Psoas muscle (tissue), 8 donors: ENCODE measurements at places on chromosomes 11 and 22. TPM values are rescaled to one million over a fixed set of nuclear protein-coding genes. Genes with fewer than 3 reads are reported as not detected.

- DNase-seq = peak; percentile 69
Observed at GRCh38 chr22:26428515-26429457, at the start of gene ASPHD2. TSS of gene ASPHD2 (plus strand) at chr22:26429260. CDS start at chr22:26433616, 4,356 bp downstream.

- no peak for DNase-seq
Observed at GRCh38 chr22:22144858-22145257, 99.7 kb upstream of the VPREB1 start.

DNA sequence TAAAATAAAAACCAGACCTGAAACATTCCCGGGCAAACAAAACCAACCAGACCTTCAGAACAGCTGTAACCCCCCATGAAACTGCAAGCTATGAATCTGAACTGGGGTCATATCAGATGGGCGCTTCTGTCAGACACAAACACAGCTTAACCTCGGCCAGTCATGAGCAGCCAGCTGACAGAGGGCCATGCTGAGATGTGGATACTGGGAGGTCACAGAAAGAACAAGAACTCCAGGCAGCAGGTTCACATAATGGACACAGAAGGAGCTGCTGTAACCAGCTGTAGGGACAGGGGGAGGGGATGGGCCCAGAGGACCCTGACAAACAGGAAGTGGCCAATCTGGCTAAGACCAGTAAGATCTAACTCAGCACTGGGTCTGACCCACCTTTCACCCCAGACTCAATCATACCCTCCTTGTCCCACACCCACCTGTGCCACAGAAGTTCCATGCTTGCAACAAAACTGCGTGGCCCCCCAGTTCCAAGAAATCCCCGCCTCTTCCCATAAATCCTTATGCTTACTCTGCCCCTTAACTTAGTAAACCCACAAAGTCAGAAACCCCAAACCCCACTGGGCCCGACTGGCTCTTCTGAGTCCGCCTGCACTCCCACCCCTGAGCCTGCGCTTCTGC, 4.0 kb downstream of the APOL4 start:
- no peak for DNase-seq

Gene CHST1
- 1.6 TPM for polyA plus RNA-seq

DNA sequence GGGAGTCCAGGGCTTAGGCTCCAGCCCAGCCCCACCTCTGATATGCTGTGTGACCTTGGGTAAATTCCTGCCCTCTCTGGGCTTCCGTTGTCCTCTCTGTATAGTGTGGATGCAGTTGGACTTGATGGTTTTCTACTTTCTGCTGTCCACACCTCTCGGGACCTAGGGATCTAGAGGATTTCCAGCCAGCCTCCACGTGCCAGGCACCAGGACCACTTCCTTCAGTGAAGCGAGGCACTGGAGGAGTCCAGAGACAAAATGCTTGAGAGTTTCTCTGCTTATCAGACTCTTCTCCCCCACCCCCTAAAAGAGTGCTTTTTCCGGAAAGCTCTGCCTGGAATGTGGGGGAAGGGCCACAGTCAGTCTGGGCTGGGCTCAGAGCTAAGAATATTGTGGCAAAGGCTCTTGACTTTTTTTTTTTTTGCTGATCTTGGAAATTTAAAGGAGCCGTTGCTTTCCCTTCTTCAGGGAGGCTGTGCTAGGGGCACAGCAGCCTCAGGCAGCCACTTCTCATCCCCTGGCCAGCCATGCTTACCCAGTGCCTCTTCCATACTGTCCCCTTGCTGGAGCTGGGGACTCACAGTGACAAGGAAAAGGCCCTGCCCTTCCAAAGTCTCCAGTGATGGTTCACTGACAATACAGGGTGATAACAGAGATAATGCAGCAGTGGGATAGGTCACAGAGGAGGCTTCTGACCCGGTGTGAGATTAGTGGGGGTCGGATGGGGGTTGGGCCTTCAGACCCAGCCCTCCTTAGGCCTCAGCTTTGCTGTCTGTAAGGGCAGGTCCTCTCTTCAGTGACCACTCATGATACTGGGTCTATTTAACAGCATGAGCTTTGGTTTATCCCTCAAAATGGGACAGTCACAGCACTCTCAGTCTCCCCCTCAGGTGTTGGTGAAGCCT, 2.9 kb upstream of the SERPINH1 start:
- peak; percentile 62 for DNase-seq

DNA sequence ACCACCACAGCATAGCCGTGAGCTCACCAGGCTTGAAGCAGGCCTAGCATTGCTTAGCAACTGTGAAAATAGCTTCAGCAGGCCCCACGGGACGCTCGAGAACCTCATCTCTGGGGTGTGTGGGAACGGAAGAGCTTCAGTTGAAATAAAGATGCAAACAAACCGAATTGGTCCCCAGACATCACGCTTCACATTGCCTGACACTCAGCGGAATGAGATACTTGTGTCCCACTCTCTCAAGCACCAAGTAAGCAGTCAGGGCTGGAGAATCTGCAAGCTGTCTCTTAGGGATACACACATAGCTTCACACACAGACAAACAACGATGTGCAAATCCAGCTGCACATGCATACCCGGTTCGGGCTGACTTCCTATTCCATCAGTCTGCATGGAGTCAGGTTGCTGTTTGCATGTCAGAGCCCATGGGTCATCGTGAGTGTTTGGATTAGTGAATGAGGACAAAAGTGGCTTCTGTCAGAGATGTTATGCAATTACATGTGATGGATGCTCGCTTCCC, 205.7 kb downstream of the SNX19 start:
- no peak for DNase-seq

Gene CSF2RB
- polyA plus RNA-seq = 0.25 TPM

Gene MUC15
- polyA plus RNA-seq = not detected

Gene SMC1B
- polyA plus RNA-seq = not detected

DNA sequence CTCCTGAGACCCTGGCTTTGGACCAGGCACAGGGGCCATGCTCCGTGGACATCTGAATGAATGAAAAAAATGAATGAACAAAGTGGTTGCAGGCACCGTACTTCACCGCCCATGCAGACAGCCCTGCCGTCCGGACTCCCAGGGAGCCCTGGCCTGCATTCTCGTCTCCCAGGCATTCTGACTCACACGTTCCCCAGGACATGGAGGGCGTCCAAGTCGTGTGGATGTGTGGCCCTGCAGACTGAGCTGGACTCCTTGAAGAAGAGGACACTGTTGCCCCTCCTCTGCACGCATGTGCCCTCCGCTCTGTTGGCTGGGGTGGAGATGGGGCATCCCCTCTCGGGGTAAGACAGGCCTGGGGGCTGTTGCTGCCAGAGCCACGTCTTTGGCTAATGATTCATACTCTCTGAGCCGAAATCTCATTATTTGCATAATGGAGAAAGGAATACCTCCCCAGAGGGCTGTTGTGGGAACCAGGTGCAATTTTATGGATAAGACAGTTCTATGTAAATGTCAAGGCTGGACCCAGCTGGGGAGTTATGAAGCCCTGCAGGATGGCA, 49.7 kb downstream of the RTL6 start:
- DNase-seq = peak; percentile 77
